ENCODE measurements at places on chromosomes 5 and 9.

GRCh38 chr5:5139777-5140478 lies at the start of gene ADAMTS16:
Gene ADAMTS16, plus strand, starts transcription at chr5:5140330. Its CDS starts 138 bp downstream, at chr5:5140468.
- peak; percentile 35 for DNase-seq

DNA sequence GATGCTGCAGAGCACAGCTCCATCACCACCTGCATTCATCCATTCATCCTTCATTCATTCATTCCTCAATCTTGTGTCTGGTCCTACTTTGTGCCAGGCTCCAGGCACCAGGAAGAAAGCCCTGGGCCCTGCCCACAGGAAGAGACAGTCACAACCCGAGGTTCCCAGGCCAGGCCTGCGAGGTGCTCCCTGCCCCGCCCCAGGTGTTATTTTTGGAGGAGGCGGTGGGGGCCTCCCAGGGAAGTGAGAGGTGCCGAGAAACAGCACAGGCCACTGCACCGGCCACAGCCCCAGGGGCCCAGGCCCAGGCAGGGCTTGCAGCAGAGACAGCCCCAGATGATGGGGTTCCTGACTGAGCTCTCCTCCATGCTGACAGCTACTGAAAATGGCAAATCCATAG lies 33.4 kb downstream of the VAV2 start:
- peak; percentile 82 for DNase-seq

DNA sequence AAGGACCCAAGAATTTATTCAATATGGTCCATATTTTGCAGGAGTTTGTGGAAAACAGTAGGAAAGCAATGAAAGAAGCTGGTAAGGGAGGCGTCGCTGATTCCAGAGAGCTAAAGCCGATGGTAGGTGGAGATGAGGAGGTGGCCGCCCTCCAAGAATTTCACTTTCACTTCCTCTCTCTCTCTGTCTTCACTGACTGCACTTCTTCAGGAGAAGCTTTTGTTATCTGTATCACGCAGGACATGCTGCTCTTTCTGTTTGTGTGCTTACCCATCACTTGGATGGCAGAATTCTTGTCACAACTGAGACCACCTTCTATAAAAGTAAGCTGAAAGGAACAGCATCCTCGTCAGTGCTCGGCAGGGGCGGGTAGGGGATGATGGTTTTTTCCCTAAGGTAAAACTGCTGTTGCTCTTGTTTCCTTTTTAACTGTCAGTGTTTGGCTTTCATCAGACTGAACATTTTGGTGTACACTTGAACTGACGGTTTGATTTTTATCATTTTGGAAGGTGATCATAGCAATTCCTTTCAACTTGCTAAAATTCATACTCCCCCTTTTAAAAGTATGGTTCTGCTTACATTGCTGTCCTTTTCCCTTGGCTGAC lies 62.4 kb upstream of the FSD1L start:
- DNase-seq = peak; percentile 49

DNA sequence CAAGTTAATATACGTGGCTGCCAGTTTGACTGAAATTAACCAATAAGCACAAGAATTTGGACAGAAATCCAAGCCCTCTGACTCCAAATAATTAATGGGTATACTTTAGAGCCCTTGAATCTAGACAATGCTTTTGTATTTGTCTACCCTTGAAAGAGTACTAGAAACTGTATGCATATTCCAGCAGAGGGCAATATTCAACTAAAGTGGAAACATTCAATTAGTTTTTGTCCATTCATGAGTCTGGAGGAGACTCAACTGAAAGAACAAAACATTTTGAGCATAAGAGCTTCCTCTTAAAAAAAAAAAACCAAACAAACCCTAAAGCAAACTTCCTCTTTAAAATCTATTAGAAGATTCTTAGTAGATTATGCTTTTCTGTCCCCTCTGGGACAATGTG lies 157.8 kb downstream of the ARHGEF28 start:
- DNase-seq = no peak

DNA sequence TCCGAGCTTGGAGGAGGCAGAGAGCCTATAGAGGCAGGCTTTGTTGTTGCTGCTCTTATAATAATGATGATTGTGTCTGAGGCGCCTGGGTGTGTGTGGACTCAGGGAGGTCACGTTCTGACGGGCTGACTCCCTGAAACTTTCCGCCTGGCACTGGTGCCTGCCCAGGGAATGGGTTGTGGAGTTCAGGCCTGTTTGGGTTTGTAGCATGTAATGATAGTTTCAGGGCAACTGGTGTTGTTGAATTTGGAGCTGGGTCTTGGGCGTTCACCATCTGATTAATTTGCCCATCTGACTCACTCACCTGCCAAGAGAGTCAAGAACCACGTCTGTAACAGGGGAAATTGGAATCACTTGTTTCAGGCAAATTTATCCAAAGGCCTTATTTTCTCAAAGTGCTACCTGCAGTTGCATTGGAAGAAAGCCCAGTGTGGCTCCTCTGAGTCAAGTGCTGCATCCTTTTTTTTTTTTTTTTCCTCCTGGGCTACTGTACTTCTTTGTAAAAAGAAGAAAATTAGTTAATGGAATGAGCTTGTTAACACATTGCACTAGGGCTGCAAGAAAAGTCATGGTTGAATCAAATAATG lies 386.5 kb downstream of the GADD45G start:
- DNase-seq = no peak

DNA sequence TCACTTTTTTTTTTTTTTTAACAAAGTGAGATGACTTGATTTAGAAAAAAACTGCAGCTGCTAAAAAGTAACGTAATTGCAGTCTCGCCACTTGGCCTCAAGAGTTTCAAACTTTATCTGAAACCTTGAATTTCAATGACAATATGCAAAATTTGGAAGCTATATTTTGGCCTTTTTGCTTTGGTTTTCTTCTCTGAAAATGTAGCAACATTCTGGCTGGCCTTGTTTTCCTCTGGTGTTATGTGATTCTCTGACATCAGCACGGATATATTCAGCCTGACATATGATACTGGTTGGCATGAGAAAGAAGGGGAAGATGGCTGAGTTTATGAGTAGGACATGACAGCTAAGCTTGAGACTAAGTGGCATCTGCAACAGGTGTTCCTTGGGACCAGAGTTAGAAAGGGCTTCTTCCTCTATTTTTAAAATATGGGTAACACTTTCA lies 136.5 kb downstream of the MEF2C start:
- DNase-seq = no peak

DNA sequence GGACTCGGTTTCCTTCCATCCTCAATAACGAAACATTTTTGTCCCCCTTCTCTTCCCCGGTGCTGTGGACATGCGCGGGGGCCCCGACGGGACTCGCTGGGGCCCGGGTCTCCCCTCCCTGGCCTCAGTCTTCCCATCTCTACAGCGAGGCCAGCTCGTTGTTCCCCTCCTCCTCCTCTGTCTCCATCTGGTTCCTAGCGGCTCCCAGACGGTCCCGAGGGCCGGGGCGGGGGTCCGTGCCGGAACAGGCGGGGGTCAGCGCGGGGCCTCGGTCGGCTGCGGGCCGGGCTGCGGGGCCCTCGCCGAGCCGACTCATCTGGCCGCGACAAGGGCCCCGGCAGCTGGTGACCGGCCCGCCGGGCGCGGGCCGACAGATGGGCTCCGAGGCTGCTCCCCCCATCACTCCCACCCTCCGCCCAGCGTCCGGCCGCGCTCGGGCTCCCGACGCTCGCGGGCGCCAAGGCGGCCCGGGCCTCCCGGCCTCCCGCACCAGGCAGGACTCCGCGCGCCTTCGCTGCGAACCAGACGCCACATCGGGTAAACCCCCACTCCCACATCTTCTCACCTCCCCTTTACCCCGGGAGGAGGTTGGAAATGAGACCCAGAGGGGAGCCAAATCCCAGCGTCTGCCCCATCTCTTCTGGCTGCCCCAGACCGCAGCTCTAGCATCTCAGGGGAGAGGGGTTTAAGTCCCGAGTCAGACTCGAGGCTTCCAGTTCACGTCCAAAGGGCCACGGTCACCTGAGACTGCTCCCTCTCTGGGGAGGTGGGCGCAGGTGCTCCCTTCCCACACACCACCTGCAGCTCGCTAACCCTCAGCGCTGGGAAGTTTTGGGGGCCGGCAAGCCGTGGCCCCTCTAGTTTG lies 8.1 kb downstream of the BARHL1 start:
- DNase-seq = peak; percentile 43

GRCh38 chr5:36300191-36300926 lies 1.3 kb downstream of the RANBP3L start:
- DNase-seq = no peak

DNA sequence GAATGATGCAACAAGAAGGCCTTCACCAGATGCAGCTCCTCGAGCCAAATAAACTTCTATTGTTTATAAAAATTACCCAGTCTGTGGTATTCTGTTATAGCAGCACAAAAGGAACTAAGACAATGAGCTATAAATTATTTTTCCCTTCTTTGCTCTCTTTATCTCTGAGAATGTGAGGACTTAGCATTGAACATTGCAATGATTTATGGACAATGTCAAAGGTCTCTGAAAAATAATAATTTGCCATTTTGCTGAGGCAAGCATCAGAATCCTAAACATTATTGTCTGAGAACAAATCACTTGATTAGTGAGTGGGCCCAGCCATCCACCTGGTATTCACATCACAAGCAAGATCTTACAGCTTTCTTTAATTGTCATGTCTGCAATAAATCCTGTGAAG lies 95.4 kb upstream of the SSBP2 start:
- no peak for DNase-seq

DNA sequence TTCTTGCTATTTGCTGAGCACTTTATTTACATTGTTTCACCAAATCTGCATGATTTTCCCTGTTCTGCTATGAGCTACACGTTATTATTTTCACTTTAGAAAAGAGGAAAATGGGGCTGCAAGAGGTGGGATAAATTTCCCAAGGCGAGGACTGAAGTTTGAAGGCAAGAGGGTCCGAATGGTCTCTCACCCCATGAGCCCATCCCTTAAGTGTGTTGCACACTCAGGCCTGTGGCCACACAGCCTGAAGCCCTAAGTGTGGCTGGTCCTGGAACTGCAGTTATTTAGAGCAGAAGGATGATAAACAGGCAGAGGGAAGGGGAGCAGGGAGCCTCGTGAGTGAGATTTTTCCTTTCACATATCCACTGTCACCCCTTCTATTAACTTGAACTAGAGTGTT lies 7.8 kb downstream of the PDE8B start:
- DNase-seq = no peak

- no peak for DNase-seq
Observed at GRCh38 chr5:149356391-149356790, 1.5 kb upstream of the PCYOX1L start.

- no peak for DNase-seq
Observed at GRCh38 chr9:83959061-83959460, 21.0 kb downstream of the HNRNPK start.

- no peak for DNase-seq
Observed at GRCh38 chr5:88682881-88683361, 200.1 kb downstream of the MEF2C start.

DNA sequence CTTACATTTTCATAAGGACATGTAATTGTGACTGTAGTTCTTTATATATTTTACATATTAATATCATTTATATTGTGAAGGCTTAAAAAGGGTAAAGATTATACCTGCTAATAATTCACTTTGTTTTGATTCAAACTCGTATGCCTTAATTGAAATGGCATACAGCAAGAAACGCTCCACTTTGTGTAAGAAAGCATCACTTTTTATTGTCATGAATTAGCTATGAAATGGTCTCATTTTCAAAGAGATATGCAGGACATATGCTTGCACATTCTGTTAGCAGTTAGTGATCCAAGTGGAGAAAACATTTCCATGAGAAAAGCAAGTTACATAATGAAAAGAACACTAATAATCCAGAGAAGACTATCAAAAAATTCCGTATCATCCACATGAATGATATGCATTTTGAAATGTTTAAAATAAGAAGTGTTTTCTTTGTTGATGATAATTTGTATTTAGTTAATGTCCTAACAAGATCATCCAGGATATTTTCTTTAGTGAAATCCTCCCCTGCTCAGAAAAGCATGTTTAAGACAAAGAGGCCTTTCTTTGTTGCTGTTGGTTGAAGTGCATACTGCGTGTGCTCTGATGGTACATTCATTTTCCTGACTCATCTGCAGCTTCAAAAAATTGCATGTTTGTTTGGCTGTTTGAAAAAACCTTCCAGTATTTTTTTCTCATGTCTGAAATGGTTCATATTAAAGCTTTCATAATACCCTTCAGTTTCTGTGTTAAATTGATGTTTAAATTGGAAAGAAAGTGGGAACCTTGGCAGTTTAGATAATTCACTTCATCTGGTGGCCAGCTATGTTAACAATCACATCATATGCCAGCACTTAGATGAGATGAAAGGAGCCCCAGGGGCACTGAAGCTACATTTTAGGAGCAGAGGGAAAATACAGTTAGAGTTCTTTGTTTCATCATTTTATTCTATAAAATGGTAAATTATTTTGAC lies 242.2 kb downstream of the CSNK1G3 start:
- no peak for DNase-seq

DNA sequence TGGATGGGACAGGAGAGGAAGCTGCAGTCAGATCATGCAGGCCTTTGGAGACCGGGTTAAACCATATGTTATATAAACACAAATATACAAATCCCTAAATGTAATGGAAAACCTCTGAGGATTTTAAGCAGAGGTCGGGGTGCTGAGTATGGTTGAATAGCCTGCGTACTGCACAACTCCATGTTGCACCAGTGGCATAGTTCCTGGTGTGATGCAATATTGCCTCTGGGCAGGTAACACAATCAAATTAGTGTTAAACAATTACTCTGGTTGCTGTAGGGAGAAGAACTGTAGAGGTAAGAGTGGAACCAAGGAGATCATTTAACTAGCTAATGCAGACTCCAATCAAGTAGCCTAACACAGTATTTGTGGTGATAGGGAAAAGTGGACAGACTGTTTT lies 21.3 kb upstream of the RNF145 start:
- DNase-seq = no peak

GRCh38 chr5:618450-618849 lies 6.3 kb downstream of the CEP72 start:
- DNase-seq = no peak

All from GM13976 (cell line).